ENCODE measurements at places on chromosomes 2 and 18. TPM values are rescaled to one million over a fixed set of nuclear protein-coding genes. Genes with fewer than 3 reads are reported as not detected.

SERPINB13 gene
- total RNA-seq = not detected

RIT2 gene
- not detected for total RNA-seq

ALK gene
- total RNA-seq = not detected

HRH4 gene
- not detected for total RNA-seq

ZSWIM2 gene
- not detected for total RNA-seq

ANKRD30B gene
- not detected for total RNA-seq

SEMA4F gene
- 8.5 TPM for total RNA-seq

ERBB4 gene
- not detected for total RNA-seq

OTOS gene
- not detected for total RNA-seq

ZNF521 gene
- not detected for total RNA-seq

CIDEA gene
- not detected for total RNA-seq

UGT1A1 gene
- total RNA-seq = 1.1 TPM

ERICH2 gene
- total RNA-seq = not detected

MARCHF4 gene
- total RNA-seq = 35.6 TPM

LCT gene
- not detected for total RNA-seq

TMEM200C gene
- total RNA-seq = not detected

PSTPIP2 gene
- 0.34 TPM for total RNA-seq

MTX2 gene
- 43.3 TPM for total RNA-seq

STARD6 gene
- total RNA-seq = not detected

CERKL gene
- total RNA-seq = 0.24 TPM

MC4R gene
- total RNA-seq = not detected

EGR4 gene
- 0.43 TPM for total RNA-seq

POTEE gene
- total RNA-seq = 0.04 TPM

REG1A gene
- total RNA-seq = not detected

SYT4 gene
- not detected for total RNA-seq
